ENCODE measurements at places on chromosomes 2 and 18.

GRCh38 chr2:175353275-175353674 lies 171.8 kb upstream of the ATP5MC3 start:
- DNase-seq: no peak

DNA sequence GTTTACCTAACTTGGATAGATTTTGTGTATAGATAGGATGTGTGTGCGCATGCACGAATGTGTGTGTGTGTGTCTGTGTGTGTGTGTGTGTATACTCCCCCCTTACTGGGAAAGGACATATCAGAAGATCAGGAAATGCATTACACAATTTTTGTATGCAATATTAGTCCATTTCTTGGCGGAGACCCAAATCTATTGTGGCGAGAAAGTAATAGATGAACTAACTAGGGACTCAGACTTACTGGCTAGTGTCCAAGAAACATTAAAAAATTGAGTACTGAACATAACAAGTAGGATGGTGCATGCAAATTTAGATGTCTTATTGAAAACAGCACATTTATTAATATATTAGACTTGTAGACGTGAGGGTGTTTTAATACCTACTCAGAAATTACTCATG lies 1036.5 kb upstream of the FANCL start:
- no peak for DNase-seq

- DNase-seq: no peak
These were observed 59.6 kb downstream of the KCNF1 start for GRCh38 chr2:10971161-10971887.

DNA sequence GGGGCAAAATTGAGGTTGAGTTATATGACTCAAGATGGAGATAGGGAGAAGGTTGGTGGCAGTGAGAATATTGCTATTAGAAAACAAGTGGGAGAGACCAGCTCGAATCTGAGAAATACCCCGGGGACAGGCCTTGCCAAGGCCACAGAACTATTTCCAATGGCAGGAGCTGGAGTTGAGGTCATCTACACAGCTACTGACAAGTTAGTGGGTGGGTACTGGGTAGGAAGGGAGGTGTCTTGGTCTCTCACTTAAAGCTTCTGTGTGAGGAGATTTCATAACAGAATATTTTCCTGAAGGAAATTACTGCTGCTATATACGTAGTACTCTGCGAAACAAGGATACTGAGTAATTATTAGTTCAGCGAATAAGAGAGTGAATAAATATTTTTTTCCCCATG lies 69.4 kb upstream of the ITPRID2 start:
- DNase-seq: no peak

- DNase-seq: no peak
These were observed 194.8 kb upstream of the DOK6 start for GRCh38 chr18:69205925-69206324.

DNA sequence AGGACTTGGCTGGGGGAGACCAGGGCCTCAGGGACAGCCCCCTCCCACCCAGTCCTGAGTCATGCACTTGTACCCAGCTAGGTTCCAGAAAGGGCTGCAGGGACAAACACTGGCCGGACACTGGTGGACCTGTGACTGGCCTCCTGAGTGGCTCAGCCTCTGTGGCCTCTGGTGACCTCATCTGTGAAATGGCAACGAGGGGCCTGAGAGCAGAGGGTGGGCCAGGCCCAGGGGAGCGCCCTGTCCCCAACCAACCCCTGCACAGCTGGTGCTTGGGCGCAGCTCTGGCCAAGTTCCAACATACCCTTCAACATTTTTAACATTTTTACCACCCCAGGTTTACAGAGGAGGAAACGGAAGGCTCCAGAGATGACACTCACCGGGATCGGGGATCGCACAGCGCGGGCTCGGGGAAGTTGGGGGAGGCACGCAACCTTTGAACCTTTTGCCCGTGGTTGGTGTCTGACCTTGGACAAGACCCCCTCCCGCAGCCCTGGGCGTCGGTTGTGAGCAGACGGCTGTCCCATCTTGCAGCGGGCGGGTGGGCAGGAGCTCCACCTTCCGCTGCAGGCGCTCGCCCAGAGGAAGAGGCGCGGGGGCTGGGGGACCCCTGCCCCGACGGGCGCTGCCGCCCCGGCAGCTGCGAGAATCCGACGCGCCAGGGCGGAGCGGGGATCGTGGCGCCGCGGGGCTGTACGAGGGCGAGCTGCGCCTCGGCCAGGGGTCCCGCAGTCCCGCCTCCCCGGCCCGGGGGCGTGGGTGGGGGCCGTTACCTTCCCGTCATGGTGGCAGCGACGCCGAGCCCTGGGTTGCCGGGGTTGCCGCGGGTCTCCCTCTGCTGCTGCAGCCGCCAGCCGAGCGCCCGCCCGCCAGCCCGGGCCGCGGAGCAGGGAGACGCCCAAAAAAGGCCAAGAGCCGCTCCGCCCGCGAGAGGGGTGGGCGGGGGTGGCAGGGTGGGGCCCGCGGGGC lies 805 bp downstream of the LIMS2 start:
- no peak for DNase-seq

GRCh38 chr2:64092502-64092901 lies 51.7 kb downstream of the PELI1 start:
- no peak for DNase-seq

GRCh38 chr2:26595146-26595545 lies 46.0 kb downstream of the CIB4 start:
- no peak for DNase-seq
